ENCODE measurements at places on chromosomes 2 and 18.

GRCh38 chr2:117656546-117656945, 157.9 kb upstream of the DDX18 start:
- no peak for DNase-seq

GRCh38 chr2:100824842-100825241, 4.9 kb downstream of the NPAS2 start:
- DNase-seq = no peak

GRCh38 chr2:96264656-96265348, 995 bp downstream of the TMEM127 start:
- peak; percentile 17 for DNase-seq

GRCh38 chr2:173664513-173664910, 300.7 kb downstream of the SP3 start:
- no peak for DNase-seq

DNA sequence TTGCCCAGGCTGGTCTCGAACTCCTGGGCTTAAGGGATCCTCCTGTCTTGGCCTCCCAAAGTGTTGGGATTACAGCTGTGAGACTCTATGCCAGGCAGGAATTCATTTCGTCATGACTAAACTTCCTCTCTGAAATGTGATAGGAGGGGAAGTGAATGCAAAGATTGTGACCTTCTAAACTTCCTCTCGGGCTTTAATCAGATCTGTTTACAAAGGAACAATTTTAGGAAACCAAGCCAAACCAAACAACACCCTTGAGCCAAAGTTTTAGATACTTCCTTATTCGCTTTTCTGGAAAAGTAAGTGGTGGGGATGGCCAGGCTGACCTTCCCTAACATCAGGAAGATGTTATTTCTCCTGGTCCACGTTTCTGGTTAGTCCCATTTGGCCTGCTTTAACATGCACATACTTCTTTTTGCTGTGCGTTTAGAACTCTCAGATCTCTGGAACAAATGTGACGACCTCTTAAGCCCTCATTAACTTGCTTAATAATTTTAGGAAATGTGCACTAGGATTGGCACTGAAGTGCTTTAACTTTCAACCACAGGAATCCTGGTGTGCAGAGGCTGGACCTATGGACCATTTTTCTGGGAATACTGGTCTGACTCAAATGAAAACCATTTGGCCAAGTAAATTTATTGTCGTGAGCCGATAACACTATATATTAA, 33.2 kb upstream of the YES1 start:
- no peak for DNase-seq

- no peak for DNase-seq
Observed at GRCh38 chr18:11980163-11980493, 1.2 kb upstream of the IMPA2 start.

- DNase-seq = peak; percentile 57
Observed at GRCh38 chr2:224650815-224651439, 65.2 kb downstream of the CCDC195 start.

DNA sequence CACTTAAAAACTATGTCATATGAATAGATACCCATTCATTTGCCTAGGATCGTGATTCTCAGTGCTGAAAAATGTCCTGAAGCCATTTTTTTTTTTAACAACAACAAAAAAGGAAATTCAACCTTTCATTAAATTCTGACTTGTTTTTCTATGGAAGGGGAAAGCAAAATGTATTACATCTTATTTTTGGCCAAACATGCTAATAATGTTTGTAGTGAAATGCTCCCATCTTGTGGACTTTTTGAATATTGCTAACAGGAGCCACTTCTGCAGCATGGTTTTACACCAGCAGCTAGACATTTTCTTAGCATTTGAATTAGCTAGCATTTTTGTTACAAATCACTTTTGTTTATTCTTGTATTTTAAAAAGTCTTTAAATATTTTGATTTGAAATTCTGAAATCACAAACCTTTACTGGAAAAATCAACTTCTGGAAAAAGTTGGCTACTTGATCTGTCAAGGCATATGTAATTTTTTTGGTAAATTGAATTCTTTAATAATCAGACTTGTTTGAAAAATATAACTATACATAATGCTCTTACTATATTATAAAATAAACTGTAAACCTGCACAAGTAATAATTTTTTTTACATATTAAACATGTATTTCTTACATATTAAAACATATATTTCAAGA, 75.8 kb downstream of the KIDINS220 start:
- DNase-seq = peak; percentile 2

- DNase-seq = no peak
Observed at GRCh38 chr2:27647289-27647688, 16.1 kb downstream of the SUPT7L start.

GRCh38 chr2:33022989-33023727, 76.4 kb downstream of the LTBP1 start:
- DNase-seq = no peak

DNA sequence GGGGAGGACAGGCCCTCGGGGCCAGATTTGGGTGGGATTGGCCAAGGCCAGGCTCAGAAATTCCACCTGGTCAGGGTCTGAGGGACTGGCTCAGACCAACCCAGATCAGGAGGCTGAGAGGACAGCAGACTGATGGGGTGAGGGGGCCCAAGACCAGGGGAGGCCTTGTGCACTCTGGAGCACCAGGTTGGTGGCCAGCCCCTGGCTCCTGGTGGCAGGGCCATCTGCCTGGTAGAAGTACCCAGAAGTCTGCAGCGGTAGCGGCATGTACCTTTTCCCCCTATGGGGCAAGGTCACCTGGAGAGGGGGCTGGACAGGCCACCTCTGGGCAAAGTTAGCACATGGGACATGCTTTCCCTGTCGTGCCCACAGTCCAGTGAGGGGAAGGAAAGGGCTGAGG, 21.2 kb upstream of the ODC1 start:
- no peak for DNase-seq

GRCh38 chr2:131641414-131642206, 113.9 kb downstream of the CCDC74A start:
- no peak for DNase-seq

DNA sequence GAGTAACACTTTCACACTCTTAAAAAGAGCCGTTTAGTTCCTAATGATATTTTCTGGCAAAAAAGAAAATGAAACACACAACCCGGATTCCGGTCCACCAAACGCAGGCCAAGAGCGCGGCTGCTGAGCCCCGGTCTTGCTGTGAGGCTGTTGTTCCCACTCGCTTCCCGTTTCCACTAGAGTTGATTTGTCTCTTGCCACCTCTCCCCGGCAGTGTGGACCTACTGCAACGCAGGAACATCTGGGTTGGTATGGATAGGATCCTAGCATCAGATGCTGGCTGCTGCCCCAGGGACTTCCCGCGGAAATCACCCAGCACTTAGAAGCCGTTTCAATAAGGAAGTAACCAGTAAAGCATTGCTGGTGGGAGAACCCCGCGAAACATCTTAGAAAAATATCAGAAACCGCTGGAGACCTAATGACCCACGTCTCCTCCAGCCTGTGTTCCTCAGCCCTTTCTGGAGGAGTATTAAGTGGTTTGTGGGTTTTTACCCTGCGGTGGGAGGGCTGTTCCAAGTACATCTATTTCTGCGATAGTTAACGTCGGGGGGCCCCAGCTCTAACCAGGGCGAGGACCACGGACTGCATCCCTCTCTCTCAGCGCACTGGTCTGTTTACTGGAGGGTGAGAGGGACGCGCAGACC, 939 bp downstream of the DOCK10 start:
- peak; percentile 74 for DNase-seq

DNA sequence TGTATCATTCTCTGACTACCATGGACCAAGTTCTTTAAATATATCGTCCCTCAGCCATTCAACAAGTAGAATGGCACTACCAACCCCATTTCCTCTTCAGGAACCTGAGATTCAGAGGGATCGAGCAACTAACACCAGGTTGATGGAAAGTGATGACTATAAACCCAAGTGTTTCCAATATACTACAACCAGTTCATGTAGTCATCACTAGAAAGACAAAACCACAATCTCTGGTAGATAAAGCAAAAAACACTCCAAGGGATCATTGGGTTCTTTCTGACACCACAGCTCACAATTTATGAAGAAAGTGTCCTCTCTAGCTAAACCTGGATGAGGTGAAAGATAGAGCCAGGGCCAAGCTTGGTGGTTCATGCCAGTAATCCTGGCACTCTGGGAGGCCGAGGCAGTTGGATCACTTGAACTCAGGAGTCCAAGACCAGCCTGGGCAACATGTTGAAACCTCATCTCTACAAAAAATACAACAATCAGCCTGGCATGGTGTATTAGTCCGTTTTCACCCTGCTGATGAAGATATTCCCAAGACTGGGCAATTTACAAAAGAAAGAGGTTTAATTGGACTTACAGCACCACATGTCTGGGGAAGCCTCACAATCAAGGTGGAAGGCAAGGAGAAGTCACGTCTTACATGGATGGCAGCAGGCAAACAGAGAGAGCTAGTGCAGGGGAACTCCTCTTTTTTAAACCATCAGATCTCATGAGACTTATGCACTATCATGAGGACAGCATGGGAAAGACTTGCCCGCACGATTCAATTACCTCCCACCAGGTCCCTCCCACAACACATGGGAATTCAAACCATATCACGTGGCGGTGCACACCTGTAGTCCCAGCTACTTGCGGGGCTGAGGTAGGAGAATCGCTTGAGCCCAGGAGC, 2.2 kb downstream of the CD226 start:
- no peak for DNase-seq

GRCh38 chr2:25283921-25284320, 57.8 kb downstream of the DNMT3A start:
- DNase-seq = no peak

Measured in CD4-positive, alpha-beta T cell treated with Interleukin-15 for 4 hours (primary cell).